Central memory CD8-positive, alpha-beta T cell (primary cell): ENCODE measurements at places on chromosomes 12 and 14.

GRCh38 chr12:88067301-88067700 lies 38.1 kb upstream of the C12orf50 start:
- no peak overlapping the region for H3K27ac ChIP-seq
- DNase-seq: no peak
- peaks cover 12% of the 10 kb centered on the region for H3K4me1 ChIP-seq
- no peaks in the 10 kb centered on the region for H3K27me3 ChIP-seq

DNA sequence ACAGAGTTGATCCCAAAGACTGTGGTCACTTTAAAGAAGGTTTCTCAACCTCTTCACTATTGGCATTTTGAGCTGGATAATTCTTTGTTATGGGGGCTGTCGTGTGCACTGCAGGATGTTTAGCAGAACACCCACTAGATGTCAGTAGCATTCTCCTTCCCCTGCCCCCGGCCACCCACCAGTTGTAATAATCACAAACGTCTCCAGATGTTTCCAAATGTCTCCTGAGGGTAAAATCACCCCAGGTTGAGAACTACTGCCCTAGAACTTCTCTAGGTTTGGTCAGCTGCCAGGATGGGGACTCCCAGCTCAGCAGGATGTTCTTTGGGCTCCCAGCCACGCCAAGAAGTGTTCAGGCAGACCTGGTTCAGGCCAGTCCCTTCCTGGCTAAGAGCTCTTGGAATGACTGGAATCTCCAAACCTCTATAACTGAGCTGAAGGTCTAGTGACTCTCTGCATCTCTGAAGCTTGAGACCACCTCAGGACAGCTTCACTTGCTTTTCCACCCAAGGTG lies 12.5 kb upstream of the AJUBA start:
- no peak for DNase-seq
- H3K4me1 ChIP-seq: peaks cover 4% of the 10 kb centered on the region
- no peaks in the 10 kb centered on the region for H3K36me3 ChIP-seq
- H3K27ac ChIP-seq: no peak overlapping the region
- no peak overlapping the region for H3K4me3 ChIP-seq
- H3K27me3 ChIP-seq: no peaks in the 10 kb centered on the region

DNA sequence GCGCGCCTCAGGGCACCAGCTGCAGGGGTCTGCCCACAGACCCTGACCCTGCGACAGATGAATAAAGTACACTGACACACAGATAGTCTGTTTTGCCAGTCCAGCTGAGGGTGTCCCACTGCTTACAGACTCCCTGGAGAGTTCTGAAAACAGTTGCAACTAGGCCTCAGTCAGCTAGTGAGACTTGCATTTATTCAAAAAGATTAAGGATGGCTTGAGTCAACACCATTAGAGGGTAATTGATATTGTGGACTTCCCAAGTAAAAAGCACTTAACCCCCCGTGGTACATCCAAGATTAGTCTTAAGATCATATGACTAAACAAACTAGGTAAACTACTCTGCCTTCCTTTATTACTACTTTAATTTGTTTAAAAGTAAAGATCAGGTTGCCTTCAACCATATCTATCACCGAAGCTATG lies 11.1 kb upstream of the PSEN1 start:
- no peaks in the 10 kb centered on the region for H3K4me1 ChIP-seq
- no peak overlapping the region for H3K4me3 ChIP-seq
- DNase-seq: no peak
- no peak overlapping the region for H3K27ac ChIP-seq

- no peaks in the 10 kb centered on the region for H3K4me1 ChIP-seq
- H3K4me3 ChIP-seq: no peak overlapping the region
- H3K27me3 ChIP-seq: no peaks in the 10 kb centered on the region
These were observed 62.5 kb upstream of the PRICKLE1 start for GRCh38 chr12:42652048-42652447.

- DNase-seq: no peak
- no peak overlapping the region for H3K27ac ChIP-seq
- no peaks in the 10 kb centered on the region for H3K36me3 ChIP-seq
- H3K4me1 ChIP-seq: no peaks in the 10 kb centered on the region
These were observed 483.7 kb downstream of the FLRT2 start for GRCh38 chr14:86013641-86014040.

DNA sequence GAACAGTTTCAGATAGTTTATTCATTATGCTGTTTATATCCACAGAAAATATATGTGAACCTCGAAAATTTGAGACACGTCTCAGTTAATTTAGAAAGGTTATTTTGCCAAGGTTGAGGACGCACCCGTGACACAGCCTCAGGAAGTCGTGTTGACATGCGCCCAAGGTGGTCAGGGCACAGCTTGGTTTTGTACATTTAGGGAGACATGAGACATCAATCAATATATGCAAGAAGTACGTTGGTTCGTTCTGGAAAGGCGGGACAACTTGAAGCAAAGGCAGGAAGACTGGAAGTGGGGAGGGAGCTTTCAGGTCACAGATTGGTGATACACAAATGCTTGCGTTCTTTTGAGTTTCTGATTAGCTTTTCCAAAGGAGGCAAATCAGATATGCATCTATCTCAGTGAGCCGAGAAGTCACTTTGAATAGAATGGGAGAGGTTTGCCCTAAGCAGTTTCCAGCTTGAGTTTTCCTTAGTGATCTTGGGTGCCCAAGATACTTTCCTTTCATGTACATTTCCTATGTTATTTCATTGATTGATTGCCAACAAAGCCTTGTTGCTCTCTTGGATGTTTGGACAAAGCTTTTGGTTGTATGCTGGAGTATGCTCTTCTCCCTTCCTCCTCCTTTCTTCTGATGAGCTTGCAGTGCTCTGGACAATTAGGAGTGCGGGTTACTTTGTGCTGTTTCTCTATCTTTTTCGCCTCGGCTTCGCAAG lies 3.2 kb downstream of the SNAPC1 start:
- DNase-seq: no peak
- no peak overlapping the region for H3K4me3 ChIP-seq
- H3K27ac ChIP-seq: no peak overlapping the region
- peaks cover 26% of the 10 kb centered on the region for H3K36me3 ChIP-seq

DNA sequence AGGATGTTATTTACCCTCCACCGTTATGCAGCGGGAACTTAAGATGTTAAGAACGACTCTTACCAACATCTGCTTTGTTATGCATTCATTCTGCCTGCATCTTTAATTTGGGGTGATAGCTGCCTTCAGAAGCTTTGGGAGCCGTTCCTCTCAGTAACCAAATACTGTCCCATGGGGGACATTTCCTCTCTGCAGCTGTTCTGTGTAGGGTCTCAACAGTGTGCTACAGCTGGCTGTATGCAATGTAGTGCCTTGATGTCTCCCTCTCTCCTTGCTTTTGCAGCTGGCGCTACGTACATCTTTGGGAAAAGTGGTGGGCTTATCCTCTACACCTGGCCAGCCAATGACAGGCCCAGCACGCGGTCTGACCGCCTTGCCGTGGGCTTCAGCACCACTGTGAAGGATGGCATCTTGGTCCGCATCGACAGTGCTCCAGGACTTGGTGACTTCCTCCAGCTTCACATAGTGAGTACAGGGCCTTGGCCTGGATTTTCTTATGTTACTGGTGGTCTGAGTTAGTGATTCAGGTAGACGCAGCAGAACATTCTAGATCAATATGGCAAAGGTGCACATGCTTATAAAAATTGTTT lies 744.3 kb downstream of the DIO2 start:
- H3K4me3 ChIP-seq: no peak overlapping the region
- H3K27ac ChIP-seq: no peak overlapping the region
- H3K27me3 ChIP-seq: no peaks in the 10 kb centered on the region
- no peak for DNase-seq

DNA sequence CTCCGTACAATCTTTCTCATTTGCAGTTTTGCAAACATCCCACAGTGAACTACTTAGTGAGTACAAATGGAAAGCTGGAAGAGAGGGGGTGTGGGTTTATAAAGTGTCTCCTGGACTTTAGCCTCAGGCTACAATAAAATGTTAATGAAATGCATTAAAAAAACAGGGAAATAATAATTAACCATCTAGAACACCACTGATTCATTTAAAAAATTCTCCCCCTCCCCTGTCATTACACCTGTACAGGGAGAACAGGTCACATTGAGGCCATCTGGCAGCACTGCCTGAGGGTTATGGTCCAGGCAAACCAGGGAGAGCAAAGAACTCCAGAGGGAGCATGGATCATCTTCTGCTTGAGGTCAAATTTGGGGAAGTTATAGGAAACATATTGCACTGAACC lies 96.3 kb downstream of the TSPAN8 start:
- H3K36me3 ChIP-seq: peaks cover 2% of the 10 kb centered on the region
- no peaks in the 10 kb centered on the region for H3K4me1 ChIP-seq
- no peak overlapping the region for H3K4me3 ChIP-seq
- H3K27ac ChIP-seq: no peak overlapping the region
- no peak for DNase-seq

GRCh38 chr14:53695692-53696214 lies 260.9 kb downstream of the BMP4 start:
- no peak overlapping the region for H3K4me3 ChIP-seq
- H3K27me3 ChIP-seq: no peaks in the 10 kb centered on the region
- H3K4me1 ChIP-seq: no peaks in the 10 kb centered on the region
- no peak overlapping the region for H3K27ac ChIP-seq
- DNase-seq: no peak
